ENCODE measurements at places on chromosomes 16 and 17. TPM values are rescaled to one million over a fixed set of nuclear protein-coding genes. Genes with fewer than 3 reads are reported as not detected.

The SEZ6L2 gene
- total RNA-seq = not detected

The TMEM114 gene
- not detected for total RNA-seq

The GPRC5C gene
- not detected for total RNA-seq

The CDH11 gene
- not detected for total RNA-seq

The NHLRC4 gene
- 2.7 TPM for total RNA-seq

The PCYT2 gene
- 37.6 TPM for total RNA-seq

The SMPD3 gene
- 4.6 TPM for total RNA-seq

The FBXO39 gene
- total RNA-seq = 7.8 TPM

The ARHGAP44 gene
- total RNA-seq = 0.37 TPM

The SRSF2 gene
- total RNA-seq = 398 TPM

The PPM1E gene
- total RNA-seq = not detected

The CCDC200 gene
- total RNA-seq = not detected

The EMC6 gene
- total RNA-seq = 34.8 TPM

The PLLP gene
- 0.40 TPM for total RNA-seq

The TMC7 gene
- not detected for total RNA-seq

The NME3 gene
- total RNA-seq = 31.3 TPM

The ZG16 gene
- total RNA-seq = not detected

The SHISA6 gene
- not detected for total RNA-seq

The ZNF286A gene
- total RNA-seq = 21.2 TPM

The ACAP1 gene
- total RNA-seq = 775 TPM

The HMOX2 gene
- 107 TPM for total RNA-seq

The AOC2 gene
- total RNA-seq = 1.9 TPM

The MEIOC gene
- total RNA-seq = 0.46 TPM

The TMEM100 gene
- total RNA-seq = not detected

The CDH1 gene
- total RNA-seq = 0.06 TPM

The KRT31 gene
- total RNA-seq = not detected

The NPTX1 gene
- 85.8 TPM for total RNA-seq

The CA7 gene
- total RNA-seq = not detected

The FAM20A gene
- total RNA-seq = not detected

The CD300H gene
- total RNA-seq = not detected

The SDR42E2 gene
- total RNA-seq = 0.22 TPM

The CRK gene
- total RNA-seq = 18.4 TPM

The RPS6KB1 gene
- 50.3 TPM for total RNA-seq

The TEX19 gene
- not detected for total RNA-seq

The KRT16 gene
- not detected for total RNA-seq

The PRAC1 gene
- not detected for total RNA-seq

The RHBDL3 gene
- 0.67 TPM for total RNA-seq

The SLC12A3 gene
- not detected for total RNA-seq

The CCL4 gene
- total RNA-seq = 3.9 TPM

The RNU2-1 gene
- 8,052 TPM for total RNA-seq

The KRTAP2-3 gene
- not detected for total RNA-seq

The NTN3 gene
- not detected for total RNA-seq

The KCNJ12 gene
- total RNA-seq = not detected

The WFDC1 gene
- not detected for total RNA-seq

The COPZ2 gene
- total RNA-seq = 3.4 TPM

The KRTAP16-1 gene
- 0.12 TPM for total RNA-seq

The MYH1 gene
- not detected for total RNA-seq

The SLC4A1 gene
- total RNA-seq = not detected

The MYH8 gene
- not detected for total RNA-seq

Measured in activated CD4-positive, alpha-beta T cell treated with anti-CD3 and anti-CD28 coated beads, Interleukin-2, amount 10 ng/mL, durations not matched to agents 7 days and 5 days (primary cell).